ENCODE measurements at places on chromosomes 11 and 22. TPM values are rescaled to one million over a fixed set of nuclear protein-coding genes. Genes with fewer than 3 reads are reported as not detected.

GRCh38 chr11:79538775-79539174, 97.9 kb upstream of the TENM4 start:
- no peaks in the 10 kb centered on the region for H3K4me1 ChIP-seq
- no peak for DNase-seq
- no peak overlapping the region for H3K4me3 ChIP-seq
- no peaks in the 10 kb centered on the region for H3K36me3 ChIP-seq
- no peaks in the 10 kb centered on the region for H3K27me3 ChIP-seq
- H3K27ac ChIP-seq: no peak overlapping the region

DNA sequence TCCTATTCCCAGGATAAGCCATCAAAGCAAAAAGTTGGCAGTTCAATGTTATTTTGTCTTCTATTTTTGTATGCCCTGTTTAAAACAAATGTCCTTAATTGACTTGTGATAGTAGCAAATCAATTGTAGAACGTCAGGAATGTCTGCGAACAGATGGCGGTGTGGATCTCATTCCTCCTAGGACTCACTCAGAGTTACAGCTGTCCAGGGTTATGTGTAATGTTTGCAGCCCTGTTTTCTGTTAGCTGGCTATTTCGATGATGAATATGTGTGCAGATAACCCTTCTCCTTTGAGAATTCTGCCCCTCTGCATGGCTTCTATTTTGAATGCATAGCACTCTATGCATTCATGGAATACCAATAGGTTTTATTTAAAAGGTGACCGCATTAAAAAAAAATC, 1248.0 kb upstream of the CNTN5 start:
- H3K27ac ChIP-seq: no peak overlapping the region
- H3K27me3 ChIP-seq: no peaks in the 10 kb centered on the region
- H3K4me3 ChIP-seq: no peak overlapping the region
- H3K4me1 ChIP-seq: no peaks in the 10 kb centered on the region
- H3K36me3 ChIP-seq: no peaks in the 10 kb centered on the region

DNA sequence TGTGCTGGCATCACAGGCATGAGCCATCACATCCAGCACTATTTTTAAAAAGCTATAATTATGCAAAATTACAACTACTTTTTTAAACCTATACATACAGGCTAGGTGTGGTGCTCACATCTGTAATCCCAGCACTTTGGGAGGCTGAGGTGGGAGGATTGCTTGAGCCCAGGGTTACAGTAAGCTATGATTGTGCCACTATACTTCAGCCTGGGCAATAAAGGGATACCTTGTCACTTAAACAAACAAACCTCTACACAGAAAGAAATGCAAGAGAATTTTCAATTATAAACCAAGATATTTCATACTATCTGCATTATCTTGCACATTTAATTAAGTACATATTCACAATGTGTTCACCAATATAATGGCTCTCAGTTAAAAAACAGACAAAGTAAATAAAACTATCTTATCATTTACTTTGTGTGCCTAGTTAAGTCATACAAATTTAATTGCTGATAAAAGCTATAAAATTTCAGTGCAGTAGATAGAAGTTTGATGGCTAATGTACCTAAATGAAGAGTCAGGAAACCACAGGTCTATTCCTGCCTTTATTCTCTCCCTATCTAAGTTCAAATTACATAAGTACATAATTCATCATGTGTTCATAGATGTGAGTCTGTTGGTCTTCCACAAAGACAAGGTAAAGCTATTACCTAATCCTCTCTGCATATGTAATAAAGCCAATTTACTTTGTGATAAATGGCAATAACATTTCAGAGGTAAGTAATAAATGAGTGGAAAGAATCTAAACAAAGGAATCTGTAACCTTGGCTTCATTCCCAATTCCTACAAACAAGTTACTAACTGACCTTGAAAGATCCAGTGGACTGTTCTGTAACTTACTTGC, 9.0 kb upstream of the RDX start:
- no peak overlapping the region for H3K4me3 ChIP-seq
- H3K27me3 ChIP-seq: no peaks in the 10 kb centered on the region
- H3K4me1 ChIP-seq: peaks cover 2% of the 10 kb centered on the region

DNA sequence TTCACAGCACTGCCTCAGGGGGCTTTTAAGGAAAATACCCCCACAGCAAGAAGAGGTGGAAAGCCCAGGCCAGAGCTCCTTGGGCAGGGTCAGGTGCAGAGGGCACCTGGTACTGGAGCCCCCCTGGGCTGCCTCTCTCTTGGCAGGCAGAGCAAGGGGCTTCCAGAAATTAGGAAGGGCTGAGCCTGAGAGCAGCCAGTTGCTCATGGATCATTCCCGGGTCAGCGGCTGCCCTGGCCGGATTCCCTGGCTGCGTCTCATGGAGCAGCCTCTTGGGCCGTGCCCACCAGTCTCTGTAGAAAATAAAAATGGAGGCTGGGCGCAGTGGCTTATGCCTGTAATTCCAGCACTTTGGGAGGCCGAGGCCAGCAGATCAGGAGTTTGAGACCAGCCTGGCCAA, 10.3 kb upstream of the OMP start:
- H3K36me3 ChIP-seq: no peaks in the 10 kb centered on the region
- peaks cover 8% of the 10 kb centered on the region for H3K4me1 ChIP-seq
- no peak overlapping the region for H3K4me3 ChIP-seq
- DNase-seq: no peak

- no peaks in the 10 kb centered on the region for H3K4me1 ChIP-seq
- H3K4me3 ChIP-seq: no peak overlapping the region
- H3K27me3 ChIP-seq: no peaks in the 10 kb centered on the region
- DNase-seq: no peak
Observed at GRCh38 chr11:40302669-40303068, 1156.8 kb downstream of the LRRC4C start.

TSGA10IP gene
- total RNA-seq: not detected

GRCh38 chr11:94877443-94878200, 95.7 kb downstream of the CWC15 start:
- peaks cover 2% of the 10 kb centered on the region for H3K36me3 ChIP-seq
- peak overlapping the region; percentile 25 for H3K27ac ChIP-seq
- H3K27me3 ChIP-seq: no peaks in the 10 kb centered on the region
- no peak for DNase-seq
